ENCODE measurements at places on chromosomes 2 and 18.

GRCh38 chr2:199457147-199458008 is at the start of gene SATB2:
Gene SATB2 (minus strand): TSS chr2:199457939. CDS start chr2:199456037, 1,902 bp downstream.
- DNase-seq, result peak; percentile 26

GRCh38 chr2:173605994-173606393 is 251.3 kb downstream of the CDCA7 start:
- DNase-seq, result no peak

GRCh38 chr2:172172513-172173173 is 69.9 kb upstream of the DLX2 start:
- DNase-seq, result peak; percentile 60

DNA sequence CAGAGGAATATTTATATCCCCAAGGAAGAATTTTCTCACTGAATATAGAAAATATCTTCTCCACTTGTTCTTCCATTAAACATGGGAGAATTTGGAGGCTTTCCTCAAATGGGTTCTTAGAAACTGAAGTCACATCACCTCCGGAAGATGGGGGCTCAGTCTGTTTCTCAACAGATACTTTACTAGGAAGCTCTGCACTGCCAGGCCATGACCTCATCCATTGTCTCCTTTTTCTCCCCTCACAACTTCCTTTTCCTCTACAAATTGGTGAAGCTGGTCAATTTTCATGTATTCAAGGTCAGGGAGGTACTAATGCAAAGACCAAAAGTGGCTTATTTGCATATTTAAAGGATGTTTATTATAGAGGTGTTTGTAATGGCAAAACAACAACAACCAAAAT is 173.1 kb downstream of the RNF152 start:
- no peak for DNase-seq

DNA sequence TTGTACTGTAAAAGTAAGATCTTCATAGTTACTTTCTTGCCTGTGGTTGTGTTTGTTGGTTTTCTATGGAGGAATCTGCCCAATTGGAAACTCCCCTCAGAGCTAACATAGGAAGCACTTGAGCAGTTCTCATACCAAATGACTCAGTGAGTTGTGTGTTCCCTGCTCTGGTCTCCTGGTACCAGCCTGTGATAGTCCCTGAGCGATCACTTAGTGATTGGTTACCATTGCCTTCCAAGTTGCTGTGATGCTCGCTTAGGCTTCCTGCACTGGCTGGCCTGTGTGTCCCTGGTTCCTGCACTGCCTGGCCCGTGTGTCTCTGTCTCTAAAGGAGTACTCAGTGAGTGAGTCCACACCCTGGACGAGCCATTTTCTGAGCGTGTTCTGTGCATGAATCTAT is 133.0 kb downstream of the MAP4K4 start:
- DNase-seq, result peak; percentile 40

DNA sequence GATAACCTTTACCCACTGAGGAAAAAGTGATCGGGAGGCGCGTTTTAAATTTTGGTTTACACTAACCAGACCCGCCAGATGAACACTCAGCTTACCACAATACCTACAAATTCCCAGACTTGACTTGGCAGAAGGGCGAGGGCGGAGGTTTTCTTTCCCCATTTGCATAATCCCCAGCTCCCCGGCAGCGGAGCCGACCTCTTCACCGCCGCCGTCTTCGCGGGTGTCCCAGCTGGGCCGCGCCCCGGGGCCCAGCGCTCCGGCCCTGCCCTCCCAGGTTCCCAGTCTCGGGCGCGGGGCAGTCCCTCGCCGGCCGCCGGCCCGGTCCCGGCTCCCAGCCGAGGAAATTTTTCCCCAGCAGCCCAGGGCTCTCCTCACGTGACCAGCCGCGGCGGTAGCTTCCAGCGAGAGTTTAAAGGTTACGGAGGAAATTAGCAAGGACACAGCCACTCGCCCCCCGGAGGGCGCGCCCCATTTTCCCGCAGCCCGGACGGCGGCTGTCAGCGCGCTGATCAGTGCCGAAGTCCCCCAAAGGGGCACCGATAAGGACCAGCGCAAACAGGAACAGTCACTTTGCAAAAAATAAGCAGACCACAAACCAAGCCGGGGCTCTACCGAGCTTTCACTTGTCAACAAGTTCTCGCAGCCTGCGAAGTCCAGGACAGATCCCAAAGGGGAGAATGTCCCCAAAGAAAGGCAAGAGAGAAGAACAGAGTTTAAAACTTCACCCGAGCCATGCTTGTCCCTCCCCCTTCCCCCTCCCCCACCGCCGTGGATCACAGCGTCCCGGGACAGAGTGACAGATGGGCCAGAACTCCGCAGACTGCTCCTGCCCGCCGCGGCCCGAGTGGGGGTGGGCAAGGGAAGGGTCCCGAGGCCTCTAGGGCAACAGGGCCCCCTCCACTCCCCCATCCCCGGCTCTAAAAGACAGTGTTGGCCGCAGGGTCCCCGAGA is 1.3 kb upstream of the PRKCE start:
- DNase-seq, result peak; percentile 42

DNA sequence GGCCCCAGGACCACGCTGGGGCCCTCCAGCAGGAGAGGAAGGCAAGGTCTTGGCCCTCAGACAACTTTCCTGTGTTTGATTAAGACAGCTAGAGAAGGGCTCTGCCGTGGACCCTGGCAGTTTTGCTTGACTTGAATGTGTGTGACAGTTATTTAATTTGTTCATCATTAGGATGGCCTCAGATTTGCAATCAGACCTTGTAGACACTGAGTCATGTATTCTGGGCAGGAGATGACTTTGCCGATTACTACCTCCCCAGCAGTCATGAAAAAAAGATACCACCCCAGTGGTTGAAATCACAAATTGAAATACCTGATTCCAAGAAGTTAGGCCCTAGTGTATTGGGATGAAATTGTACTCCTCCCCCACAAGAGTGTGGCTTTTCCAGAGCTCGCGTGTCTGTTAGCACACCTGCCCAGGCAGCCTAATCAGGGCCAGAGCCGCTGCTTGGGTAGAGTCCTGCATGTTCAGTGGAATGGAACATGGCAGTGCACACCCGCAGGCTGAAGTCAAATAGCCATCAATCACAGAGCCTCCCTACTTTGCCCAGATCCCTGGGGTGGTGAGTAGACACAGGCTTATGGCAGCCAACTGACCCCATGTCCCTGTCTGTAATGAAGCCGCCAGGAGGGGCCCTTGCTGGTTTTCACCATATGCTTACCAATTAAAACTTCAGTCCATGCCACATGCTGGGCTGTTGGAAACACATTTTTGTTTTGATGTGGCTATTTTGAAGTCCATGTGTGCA is 122.5 kb downstream of the TPGS2 start:
- no peak for DNase-seq

DNA sequence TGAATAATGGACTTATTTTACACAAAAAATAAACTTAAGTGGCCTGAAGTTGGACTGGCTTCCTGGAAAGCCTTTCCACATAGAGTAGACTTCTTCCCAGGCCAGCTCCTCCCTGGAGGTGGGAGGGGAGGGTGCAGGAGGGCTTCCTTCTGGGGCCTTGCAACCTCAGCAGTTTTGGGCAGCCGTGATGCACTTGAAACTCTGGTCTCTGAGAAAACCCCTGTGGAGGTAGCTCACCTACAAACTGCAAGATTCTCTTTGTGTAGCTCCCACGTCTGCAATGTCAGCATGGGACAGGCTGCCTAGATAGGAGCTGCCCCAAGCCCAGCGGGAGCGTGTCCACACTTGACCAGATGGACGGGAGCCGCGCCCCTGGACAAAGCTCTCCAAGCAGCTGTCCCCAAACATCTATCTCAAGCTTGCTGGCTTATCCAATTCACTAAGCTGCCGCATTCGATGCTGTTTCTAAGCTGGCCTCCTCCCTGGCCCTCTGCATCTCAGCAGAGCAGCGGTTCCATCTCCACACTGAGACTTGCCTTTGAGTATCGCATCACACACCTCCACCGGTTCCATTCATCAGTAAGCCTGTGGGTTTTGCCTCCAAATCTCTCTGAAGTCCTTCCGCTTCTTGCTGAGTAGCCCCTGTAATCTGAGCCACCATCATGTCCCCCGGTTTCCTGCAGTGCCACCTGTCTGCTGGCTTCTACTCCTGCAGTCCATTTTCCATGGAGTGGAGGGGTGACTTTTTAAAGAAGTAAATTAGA is 1.6 kb upstream of the LPIN1 start:
- DNase-seq, result no peak

DNA sequence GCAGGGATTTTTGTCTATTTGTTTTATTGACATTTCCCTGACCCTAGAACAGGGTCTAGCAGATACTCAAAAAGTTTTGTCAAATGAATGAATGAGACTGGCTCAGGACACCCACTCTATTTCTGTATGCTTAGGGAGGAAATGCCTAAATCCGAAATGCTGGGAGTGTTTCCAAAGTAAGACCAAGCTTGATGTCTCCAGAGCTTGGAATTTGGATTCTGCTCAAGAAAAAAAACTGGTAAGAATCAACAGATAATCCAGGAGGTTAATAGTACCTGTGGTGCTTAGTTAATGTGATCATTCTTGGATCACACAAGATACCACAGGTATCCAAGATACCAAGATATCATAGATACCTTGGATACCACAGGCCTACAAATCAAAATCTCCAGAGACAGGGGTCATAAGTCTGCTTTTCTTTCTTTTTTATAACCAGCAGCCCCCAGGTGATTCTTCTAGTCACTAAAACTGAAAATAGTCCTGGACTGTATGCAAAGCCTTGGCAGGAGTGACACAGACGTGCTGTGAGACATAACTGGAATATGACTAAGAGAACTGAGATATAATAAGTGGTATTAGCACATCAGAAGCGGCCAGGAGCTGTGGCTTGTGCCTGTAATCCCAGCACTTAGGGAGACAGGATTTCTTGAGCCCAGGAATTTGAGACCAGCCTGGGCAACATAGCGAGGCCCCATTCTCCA is 39.9 kb upstream of the SP3 start:
- no peak for DNase-seq

DNA sequence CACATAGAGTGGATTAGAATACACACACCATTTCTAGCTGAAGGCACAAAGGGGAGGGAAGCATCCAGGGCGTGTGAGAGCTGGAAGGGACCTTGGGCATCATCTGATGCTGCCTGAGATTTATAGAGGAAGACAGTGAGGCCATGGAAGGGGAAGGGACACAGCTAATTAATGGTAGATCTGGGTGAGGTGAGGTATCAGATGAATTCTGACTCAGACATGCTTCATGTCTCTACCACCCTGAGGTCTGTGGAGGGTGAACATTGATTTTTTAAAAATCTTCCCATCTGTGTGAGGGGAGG is 42.2 kb upstream of the OTOF start:
- DNase-seq, result no peak

DNA sequence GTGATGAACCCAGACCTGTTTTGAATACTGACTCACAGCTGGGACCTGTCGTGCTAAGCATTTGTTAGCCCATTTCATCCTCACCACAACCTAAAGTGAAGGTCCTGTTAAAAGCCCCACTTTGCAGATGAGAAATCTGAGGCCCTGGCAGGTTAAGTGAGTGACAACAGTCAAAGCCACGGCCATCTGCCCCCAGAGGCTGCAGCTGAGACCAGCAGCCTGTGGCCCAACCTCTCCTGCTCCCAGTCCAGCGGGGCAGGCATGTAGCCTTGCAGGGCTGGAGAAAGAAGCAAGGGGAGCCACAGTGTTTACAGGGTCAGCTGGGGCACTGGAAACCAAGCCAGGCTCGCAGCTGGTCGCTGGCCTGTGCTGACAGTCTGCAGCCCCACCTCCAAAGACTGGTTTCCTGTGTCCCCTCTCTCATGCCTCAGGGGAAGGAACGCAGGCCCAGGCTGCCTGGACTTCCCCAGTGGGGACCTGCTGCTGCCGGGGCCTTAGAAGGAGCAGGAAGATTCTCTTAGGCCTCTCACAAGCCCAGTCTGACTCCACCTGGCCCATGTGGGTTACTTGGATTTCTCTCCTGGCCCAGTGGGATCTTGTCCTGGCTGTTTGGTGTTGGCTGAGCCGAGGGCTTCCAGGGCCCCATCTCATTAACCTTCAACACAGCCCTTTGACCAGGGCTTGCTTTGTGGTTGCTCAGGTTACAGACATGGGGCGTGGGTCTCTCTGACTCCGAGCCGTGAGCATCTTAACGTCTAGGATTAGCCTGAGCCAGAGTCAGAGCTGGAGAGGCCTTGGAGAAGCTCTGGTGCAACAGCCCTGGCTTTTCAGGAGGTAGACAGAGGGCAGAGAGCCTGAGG is 1.7 kb downstream of the INPP5D start:
- DNase-seq, result peak; percentile 73

DNA sequence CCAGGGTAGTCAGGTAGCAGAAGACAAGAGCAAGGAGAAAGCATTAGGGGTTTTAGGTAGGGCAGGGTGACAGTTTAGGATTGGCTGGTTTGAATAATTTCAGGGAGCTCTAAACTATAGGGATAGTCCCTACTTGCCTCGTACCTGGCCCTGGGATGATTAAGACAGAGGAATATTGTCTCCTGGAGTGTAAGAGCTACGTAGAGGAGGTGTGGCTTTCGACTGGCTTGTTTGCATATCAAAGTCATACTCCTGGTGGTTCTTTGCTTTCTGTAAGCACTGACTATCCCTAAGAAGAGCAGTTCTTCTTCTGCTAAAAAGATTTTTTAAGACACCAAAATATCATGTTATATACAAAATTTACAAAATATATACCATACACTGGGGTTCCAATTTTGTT is 1867.4 kb downstream of the SUCLG1 start:
- no peak for DNase-seq

- no peak for DNase-seq
These were observed 182.8 kb upstream of the MEIS1 start for GRCh38 chr2:66252109-66252508.

Data from CD4-positive, alpha-beta T cell treated with Interleukin-2 at 100 ng/mL for 4 hours (primary cell).